ENCODE measurements at places on chromosomes 1 and 21.

GRCh38 chr1:80993154-80993980 lies 807.4 kb upstream of the ADGRL2 start:
- DNase-seq = no peak

DNA sequence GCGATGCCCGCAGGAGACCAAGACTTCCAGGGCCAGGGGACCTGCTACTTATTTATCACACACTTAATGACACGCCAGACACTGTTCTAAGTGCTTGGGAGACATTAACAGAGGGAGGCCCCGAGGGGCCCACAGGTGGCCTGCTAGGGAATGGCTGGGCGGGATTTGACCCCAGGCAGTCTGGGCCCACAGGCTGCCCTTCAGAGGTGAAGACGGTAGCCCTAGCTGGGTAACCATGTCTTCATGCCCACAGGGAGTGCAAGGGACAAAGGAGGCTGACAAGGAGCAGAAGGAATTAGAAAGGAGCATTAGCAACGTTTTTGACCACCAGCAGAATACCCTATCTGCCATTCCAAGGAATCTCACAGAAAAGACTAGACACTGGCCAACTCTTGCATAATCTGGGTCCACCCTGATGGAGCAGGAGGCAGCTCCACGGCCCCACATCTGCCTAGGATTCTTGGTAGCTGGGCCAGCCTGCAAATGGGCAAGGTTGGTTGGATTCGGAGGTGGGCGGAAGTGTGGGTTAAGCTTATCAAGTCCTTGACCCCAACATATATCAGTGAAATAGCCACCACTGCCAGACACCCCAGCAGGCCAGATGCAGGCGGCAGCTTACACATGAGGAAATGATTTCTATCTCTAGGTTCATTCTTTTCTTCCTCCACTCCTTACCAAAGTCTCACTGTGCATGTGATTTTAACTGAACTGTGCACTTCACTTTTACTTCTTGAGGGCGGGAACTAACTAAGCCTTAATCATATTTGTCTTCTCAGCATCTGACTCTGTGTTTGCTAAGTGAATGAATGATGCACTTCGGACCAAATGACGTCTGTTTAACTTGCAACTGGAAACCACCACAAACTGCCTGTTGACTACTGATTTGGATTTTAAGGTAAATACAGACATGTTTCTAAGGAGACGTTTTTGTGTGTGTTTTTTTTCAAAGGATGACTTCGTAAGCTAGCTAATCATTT lies 3.4 kb upstream of the ETS2 start:
- DNase-seq = no peak

DNA sequence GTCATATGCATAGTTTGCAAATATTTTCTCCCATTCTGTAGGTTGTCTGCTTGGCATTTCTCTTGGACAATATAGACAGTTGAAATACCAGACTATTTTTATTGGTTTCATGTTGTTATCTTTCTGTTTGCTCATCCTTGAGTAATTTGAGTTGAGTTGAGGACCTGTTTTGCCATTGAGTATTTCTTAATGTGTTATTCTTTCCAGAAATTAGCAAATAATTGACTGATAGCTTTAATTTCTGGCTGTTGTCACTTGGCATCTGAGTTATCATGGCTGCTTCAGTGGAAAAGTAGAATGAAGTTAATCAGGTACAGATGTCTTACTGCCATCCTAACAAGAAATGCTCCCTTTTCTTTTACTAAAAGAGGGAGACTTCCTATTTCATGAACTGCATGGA lies 264.8 kb upstream of the DUSP10 start:
- DNase-seq = no peak

DNA sequence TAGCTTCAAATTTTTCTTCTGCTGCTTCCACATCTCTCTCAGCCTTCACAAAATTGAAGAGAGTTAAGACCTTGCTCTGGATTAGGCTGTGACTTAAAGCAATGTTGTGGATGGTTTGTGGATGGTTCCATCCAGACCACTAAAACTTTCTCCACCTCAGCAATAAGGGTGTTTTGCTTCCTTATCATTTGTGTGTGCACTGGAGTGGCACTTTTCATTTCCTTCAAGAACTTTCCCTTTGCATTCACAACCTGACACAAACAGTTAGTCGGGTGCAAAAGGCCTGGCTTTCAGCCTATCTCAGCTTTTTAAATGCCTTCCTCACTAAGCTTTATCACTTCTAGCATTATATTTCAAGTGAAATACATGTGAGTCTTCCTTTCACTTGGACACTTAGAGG lies 30.3 kb downstream of the DENND1B start:
- DNase-seq = no peak

Data from stimulated activated CD4-positive, alpha-beta T cell treated with anti-CD3 and anti-CD28 coated beads, Interleukin-12 subunit alpha, Interleukin-12 subunit beta, amount 100 ng/mL, for 4 hours (primary cell).